ENCODE measurements at places on chromosomes 2 and 18.

GRCh38 chr2:21306235-21306634, 182.5 kb downstream of the TDRD15 start:
- no peak for DNase-seq

DNA sequence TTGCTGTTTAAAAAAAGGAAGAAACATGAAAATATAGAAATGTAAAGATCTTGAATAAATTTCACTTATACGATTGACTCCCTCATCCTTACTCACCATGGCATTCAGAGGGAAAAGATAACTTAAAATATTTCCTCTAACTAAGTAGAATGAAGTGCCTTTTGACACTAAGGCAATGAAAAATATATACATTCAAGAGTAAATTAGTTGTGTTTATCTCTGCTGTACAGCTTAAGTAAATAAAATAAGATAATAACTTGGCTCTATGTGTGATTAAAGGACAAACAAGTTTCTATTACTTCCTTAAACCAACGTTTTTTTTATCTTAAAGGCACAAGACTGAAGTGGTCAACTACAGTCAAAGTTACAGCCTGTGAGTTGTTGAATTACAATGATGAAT, 142.3 kb upstream of the LRRTM4 start:
- no peak for DNase-seq

- DNase-seq, result no peak
These were observed 12.9 kb downstream of the UBR3 start for GRCh38 chr2:169839954-169840746.

- no peak for DNase-seq
These were observed 47.6 kb upstream of the PTH2R start for GRCh38 chr2:208358758-208359631.

DNA sequence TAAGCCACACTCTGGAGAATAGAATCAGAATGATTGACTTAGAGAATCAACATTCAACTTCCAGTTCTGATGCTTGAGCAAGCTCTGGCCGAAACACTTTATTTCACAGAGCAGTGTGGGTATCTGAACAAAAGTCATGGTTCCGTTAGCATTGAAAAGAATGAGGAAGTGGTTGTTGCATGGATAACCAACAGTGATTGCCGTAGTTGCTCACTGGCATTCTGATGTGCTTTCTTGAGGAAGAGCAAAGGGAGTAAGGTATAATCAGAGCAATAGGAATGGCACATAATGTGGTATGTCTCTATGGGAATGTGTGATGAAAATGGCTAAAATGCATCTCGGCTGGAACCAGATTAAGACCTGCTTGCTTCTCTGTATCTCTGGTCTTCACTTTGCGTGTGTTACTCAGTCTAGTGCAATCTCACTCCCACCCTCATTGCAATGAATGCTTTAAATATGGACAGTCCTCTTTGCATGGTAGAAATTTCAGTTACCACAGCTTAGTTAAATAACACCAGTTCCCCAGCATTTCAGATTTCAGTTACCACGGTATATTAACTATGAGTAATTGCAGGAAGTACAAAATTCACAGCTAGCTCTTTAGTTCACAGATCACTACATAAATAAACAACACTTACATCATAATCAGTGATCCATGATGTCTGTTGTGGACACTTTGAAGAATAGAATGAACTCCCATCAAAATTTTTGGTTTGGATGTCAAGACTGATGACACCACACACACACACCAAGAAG, 7.8 kb upstream of the RAB12 start:
- no peak for DNase-seq

- peak; percentile 13 for DNase-seq
These were observed 830 bp downstream of the CYB5A start for GRCh38 chr18:74290794-74291471.

DNA sequence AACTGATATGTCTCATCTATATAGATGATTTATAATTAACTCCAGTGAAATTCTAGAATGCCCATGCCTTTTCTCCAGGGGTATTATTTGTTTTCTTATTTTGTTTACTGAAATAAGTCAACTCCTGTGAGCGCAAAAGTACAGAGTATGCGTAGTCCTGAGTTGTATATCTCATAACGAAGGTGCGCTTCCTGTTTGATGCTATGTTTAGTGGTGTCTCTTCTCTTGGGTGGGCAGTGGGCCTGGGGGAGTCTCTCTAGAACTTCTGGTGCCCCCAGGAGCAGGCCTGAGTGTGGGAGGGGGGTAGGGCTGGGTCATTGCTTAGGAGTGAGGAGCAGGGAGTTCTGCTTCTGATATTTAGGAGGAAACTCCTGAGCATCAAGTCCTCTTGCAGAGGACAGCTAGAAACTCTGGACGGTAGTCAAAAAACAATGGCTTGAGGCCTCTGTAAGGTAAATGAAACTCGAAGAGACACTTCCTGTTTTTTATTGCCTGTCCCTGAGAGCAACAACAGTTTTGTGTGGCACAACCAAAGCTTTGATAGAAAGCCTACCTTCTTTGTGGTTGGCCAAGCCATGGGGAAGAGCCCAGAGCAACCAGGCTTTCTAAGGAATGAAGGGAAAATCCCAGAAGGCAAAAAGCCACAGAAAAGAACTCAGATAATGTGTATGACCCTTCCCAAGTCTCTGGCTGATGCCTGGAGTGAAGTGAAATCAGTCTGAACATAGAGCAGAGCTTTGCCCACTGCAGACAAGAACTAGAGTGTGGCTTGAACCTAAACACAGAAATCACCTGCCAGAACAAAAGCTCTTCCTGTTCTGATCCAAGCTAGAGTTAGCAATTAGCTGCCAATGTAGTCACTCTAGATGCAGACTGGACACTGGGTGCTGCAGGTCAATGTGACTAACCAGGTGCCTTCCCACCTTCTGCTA, 8.5 kb upstream of the SP140L start:
- DNase-seq, result no peak

DNA sequence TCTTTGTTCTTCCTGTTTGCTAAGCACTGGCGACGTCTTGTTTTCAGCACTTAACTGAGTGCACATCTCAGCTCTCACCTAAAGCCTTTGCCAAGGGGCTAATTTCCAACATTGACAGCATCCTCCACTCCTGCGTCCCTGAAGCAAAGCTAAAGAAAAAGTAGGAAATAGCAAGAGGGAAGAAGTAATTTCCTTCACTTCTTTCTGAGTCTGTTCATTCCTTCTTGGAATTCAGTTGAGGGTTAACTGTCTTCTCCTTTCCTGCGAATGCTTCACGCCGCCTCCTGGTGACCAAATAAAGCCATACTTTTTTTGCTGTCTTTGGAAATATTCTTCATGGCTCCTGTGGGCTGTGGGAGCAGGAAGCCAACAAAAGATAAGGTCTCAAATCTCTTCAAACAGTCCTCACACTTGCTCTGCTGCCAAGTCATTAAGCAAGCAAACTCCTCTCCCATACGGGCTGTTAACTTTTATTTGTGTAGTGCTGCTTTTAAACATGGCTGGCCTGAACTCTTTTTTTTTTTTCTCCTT, 100.9 kb downstream of the DPP10 start:
- DNase-seq, result no peak

GRCh38 chr2:236981701-236982485, 103.8 kb upstream of the COPS8 start:
- DNase-seq, result no peak

- DNase-seq, result no peak
These were observed 169.6 kb downstream of the LRRTM1 start for GRCh38 chr2:80135001-80135400.

DNA sequence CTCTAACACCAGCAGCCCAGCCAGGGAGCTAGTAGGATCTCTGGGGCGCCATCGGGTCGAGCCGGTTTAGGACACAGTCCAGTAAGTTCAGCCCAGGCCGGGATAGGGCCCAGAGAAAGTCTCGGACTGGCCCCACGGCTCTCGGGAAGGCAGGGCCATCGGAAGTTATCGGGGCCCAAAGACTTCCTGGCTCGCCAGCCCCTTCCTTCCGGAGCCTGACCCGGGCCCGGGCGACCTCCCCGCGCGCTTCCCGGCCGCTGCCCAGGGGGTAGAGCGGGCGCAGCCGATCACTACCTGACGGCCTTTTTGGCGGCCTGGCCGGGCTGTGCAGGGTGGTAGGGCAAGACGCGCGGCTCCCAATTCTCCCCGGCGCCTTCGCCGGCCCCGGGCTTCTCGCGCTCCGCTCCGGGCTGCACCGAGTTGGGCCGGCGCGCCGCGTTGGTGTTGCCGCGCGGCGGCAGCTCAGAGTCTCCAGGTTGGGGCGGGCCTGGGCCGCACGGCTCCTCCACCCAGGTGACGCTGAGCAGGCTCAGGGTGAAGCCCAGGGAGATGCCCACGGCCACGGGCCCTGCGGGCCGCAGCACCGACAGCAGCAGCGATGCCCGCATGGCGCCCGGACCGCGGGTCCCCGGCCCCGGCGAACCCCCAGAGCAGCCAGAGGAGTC, 546 bp downstream of the CHPF start:
- no peak for DNase-seq

DNA sequence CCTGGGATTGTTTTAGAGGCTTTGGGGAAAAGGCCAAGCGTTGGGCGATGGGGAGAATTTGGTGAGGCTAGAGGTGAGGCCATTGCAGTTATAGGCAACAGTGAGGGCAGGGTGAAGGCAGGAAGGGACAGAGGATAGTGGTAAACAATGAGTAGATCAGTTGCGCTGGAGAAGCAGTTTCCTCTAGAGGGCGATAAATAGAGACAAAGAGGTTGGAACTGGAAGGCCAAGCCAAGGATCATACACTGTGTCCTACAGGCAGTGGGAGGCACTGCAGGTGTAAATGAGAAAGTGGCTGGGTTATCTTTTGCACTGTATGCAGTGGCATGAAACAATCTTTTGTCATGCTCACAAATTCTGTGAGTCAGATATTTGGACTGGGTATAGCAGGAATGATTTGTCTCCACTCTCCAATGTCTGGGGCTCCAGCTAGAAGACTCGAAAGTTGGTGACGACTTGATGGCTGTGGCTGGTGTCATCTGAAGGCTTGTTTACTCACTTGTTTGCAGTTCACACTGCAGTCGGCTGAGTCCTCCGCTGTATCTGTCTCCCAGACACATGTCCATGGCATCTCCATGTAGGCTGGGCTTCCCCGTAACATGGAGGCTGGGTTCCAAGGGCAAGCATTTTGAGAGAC, 82.1 kb downstream of the TNP1 start:
- no peak for DNase-seq

DNA sequence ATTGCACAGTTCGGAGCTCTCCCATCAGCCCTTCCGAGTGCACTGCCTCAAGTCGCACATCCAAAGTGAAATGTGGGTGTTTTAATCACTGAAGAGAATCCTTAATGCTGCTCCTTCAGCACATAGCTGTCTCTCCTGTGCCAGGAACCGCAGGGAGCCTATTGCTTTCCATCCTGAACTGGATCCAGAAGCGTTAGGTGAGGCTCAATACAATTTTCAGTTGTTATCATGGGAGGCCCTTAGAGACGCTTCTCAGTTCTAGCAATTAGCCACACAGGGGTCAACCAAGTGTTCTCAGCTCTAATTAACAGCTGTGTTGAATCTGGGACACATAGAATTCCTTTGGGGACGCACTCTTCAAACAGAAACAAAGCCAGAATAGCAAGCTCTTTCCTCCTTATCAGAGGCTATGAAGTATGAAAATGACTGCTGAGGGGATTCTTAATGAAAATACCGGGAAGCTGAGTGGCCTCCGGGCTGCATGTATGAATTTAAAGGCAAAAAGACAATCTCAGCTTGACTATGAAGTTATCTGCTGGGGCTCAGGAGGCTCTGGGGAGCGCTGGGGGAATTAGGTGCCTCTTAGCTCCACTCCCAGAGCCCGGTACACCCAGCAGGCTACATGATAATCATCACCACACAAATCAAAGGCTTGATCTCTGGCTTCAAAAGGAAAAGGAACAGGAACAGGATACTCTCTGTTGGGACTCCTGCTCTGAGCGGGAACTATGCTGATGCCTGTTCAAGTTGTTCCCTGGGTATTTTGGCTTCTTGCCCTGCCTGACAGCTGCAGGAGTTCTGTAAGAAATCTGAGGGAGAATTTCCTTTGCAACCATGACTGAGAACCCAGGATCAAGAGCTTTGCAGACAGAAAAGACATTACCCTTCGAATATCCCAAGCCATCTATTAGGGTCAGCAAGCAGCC, 55.4 kb upstream of the NCOA1 start:
- DNase-seq, result no peak

GRCh38 chr2:120348134-120348736, 2.3 kb downstream of the INHBB start:
- no peak for DNase-seq

DNA sequence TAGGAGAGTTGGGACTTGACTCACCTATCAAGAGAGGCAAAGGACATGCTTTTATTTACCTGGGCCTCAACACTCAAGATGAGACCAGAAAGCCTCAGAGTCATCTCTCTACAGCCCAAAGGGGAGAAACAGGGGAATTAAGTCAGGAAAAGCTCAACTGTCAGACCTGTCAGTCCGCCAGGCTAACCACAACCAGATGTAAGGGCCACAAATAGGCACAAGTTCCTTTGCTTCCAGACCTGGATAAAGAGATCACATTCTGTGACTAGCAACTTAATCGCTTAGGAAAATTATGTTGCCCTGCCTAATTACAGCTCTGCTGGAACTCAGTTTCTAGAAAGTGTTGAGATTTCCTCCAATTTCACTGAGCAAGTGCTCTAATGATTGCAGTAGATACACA, 67.9 kb downstream of the ANKRD44 start:
- no peak for DNase-seq

DNA sequence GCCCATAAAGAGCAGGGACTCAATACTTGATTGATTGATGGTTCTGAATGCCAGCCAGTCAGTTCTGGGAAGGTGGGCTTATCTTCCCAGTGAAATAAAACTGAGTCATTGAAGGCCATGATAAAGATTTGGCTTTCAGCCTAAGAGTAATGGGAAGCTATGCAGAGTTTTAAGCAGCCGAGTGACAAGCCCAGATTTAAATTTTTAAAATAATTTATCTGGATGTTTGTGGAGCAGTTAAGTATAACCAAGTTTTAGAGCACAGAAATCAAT, 122.8 kb downstream of the RAPGEF4 start:
- DNase-seq, result no peak

- no peak for DNase-seq
These were observed 259.1 kb downstream of the LTBP1 start for GRCh38 chr2:33205693-33206434.

DNA sequence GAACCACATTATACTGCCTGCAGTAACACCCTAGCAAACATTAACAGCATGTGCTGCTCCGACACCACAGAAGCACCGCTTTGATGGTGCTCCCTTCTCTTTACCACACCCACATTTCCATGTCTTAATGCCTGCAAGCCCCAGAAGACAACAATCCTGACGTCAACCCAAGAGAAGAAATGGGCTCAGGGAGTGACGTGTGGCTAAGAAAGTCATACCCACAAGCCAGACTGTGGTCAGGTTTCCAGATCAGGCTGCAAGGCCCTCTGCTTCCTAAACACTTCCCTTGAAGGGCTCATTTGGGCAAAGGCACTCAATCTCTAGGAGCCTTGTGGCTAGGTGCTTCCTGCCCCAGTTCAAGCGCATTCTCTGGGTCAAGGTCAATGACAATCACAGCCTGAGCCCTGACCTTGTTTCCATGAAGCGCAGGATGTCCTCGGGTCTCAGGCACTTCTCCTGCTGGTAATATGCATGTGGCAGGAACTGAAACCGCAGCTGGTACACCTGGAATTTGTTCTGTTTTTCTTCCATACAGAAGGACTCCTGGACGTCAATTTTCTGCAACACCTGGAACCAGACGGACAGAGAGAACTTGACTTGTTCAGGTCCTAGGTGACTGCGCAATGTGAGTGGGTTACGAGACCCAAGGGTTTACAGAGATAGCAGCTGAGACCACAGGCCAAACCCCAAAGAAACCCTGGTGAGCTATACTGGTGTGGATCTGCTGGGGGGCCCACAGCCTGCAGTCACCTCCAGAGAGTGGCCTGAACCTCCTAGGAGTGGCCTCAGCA, 67.2 kb downstream of the POLR1A start:
- peak; percentile 67 for DNase-seq

- DNase-seq, result no peak
These were observed 118.9 kb downstream of the EHBP1 start for GRCh38 chr2:62824388-62824787.
